Heart right ventricle (tissue), 16 donors: ENCODE measurements at places on chromosomes 3 and 15. TPM values are rescaled to one million over a fixed set of nuclear protein-coding genes. Genes with fewer than 3 reads are reported as not detected.

- no peak for DNase-seq
Observed at GRCh38 chr15:92049290-92049989, 195.9 kb downstream of the SLCO3A1 start.

DNA sequence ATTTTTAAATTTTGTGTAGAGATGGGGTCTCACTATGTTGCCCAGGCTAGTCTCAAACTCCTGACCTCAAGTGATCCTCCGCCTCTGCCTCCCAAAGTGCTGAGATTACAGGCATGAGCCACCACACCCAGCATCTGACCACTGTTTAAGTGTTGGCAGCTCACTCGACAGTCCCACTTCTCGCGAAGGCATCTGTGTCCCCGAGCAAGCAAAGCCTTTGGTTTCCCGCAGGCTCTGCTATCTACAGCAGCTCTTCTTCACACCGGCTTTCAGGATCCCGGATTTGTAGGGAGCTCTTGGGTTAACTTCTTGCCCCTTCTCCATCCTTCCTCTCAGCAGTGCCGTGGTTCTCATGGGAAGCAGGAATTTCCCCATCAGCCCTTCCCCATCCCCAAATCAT lies 240.9 kb downstream of the VPS13C start:
- DNase-seq, result no peak

- DNase-seq, result no peak
Observed at GRCh38 chr3:30349507-30349906, 256.9 kb upstream of the TGFBR2 start.

DNA sequence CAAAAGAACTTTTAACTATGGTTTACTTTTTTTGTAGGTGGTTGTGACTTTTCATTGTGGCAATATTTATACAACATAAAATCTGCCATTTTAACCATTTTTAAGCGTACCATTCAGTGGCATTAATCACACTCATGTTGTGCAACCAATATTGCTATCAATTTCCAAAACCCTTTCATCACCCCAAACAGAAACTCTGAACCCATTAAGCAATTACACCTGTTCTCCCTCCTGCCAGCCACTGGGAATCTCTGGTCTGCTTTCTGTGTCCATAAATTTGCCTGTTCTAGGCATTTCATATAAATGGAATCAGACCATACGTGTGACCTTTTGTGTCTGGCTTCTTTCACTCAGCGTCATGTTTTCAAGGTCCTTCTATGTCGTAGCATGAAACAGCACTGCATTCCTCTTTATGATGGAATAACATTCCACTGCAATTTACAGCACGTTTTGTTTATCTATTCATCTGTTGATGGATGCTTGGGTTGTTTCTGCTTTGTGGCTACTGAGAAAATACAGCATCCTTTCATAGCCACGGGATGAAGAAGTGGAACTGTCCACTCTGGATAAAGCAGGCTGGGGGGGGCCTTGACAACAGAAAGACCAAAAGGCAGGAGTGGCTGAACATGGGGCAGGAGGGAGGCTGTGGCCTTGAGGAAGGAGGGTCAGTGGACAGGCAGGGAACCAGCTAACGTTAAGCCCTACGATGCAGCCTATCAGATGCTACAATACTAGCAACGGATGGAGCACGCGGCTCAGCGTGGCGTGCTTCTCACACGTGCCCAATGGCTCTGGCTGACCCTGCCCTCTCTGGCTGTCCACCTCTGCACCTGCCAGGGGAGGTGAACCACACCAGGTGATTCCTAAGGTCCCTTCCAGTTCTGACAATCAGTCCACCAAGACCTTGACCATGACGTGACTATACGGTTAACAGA lies 110.9 kb downstream of the SEC22A start:
- DNase-seq, result no peak

DNA sequence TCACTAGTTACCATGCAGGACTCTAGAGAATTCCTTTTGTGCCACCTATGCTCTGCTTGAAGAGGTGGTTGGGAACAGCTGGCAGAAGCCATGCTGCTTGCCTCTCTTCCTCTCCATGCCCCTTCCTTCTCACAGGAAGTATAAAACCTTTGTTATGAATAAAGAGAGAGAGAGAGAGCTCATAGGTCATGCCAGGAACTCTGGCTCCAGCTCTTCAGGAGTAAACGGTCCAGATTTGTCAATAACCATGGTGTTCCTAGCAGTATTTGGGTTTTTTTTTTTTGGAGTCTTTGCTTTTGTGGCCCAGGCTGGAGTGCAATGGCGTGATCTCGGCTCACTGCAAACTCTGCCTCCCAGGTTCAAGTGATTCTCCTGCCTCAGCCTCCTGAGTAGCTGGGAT lies 97.7 kb upstream of the SLC4A7 start:
- DNase-seq, result no peak

DNA sequence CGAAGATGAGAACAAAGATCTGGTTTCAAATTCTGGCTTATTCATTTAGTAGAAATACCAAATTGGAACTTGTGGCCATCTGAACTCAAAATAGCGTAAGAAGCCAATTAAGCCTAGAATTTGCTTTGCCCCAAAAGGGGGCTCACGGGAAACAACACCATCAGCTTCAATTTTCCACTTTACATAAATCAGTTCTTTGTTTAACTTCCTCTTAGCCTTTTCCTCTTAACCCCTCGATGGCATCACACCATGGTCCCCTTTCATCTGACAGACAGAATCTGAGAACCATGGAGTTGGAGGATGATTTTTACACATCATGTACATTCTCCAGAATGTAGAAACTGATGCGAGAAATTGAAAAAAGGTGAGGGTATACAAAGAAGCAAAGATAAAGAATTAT lies 207.0 kb downstream of the FOXP1 start:
- no peak for DNase-seq

GRCh38 chr3:35338186-35338585 lies 301.1 kb upstream of the ARPP21 start:
- no peak for DNase-seq

DNA sequence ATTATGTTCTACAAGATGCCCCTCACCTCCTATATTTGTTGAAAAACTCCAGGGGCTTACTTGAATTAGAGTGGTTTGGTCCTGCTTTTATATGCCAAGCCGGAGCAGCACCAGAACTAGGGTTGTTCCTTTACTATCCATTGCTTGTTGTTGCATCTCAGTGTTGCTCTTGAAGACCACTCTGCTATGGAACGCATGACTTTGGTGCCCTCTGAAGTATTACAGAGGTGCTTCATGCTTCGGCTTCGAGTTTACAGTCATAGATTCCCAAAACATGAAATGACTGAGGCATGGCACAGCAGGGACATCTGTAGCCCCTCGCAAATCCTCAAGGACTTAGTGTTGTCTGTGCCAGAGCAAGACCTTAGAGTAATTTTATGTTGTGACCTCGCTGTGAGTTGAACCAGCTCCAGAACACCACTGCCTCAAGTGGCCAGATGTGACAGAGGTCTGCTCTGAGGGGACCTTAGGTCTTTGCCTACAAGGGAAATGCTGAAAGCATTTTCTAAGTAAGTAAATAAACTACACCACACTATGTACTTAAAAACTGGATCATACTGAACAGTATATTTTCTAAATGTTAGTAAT lies 67.2 kb upstream of the SIAH2 start:
- no peak for DNase-seq

GRCh38 chr15:78930577-78931388 lies 14.1 kb downstream of the CTSH start:
- DNase-seq, result no peak

- no peak for DNase-seq
Observed at GRCh38 chr3:116553355-116553754, 108.1 kb upstream of the LSAMP start.

DNA sequence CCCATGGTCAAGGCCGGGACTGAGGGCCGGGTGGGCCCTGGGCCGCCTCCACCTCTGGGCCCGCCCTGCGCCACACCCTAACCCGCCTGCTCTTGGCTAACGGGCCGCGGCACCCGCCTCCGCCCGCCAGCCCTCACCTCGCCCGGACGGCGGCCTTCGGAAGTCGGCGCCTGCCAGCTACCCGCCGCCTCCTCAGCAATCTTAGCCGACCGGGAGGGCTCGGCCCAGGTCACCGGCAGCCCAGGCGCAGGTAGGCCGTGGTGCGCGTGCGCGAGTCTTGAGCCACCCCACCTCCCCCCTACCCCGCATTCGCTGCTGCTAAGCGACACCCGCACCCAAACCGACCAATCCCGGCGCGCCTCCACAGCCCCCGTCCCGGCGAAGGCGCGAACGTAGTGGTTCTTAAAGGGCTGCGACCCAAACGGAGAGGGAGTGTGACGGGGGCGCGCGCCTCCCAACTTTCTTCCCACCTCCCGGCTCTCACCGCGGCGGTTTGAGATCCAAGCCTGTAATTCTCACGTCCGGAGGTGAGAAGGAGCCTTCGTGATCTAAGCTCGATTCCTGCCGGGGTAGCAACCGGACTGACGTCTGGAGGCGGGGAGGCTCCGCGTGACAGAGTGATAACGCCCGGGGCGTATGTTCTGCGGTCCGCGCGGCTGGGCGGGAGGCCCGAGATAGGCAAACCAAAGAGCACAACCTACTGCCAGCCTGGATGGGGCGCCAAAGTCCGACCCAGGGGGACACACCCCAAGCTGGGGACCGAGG lies at the start of gene SEC22C:
TSS of gene SEC22C (minus strand) at position 259 of the 765 bp plus-strand sequence. CDS start 12,921 bp downstream, outside the sequence.
- peak; percentile 95 for DNase-seq

- no peak for DNase-seq
Observed at GRCh38 chr3:150062492-150062891, 91.8 kb upstream of the PFN2 start.

GRCh38 chr15:45307230-45307924 lies 55.3 kb downstream of the SLC28A2 start:
- DNase-seq, result no peak

DNA sequence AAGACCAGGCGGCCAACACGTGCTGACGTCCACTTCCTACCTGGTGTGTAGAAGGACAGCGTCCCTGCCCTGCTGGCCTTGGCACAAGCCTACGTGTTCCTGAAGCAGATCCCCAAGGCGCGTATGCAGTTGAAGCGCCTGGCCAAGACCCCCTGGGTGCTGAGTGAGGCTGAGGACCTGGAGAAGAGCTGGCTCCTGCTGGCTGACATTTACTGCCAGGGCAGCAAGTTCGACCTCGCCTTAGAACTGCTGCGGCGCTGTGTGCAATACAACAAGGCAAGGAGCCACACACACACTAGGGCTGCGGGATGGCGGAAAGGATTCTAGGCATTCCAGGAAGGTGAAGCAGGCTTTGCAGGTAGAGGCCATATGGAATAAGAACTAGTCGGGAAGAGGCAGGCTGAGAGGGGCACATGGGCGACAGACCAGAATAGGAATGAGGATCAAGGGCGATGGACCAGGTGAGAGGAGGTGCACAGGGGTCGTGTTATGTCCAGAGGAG lies 15.9 kb downstream of the CSRNP1 start:
- peak; percentile 3 for DNase-seq

GRCh38 chr3:177358091-177358976 lies 161.1 kb upstream of the TBL1XR1 start:
- peak; percentile 87 for DNase-seq

- DNase-seq, result no peak
Observed at GRCh38 chr3:183295211-183295610, 42.2 kb downstream of the B3GNT5 start.

- no peak for DNase-seq
Observed at GRCh38 chr3:115831864-115832263, 208.6 kb downstream of the GAP43 start.

DNA sequence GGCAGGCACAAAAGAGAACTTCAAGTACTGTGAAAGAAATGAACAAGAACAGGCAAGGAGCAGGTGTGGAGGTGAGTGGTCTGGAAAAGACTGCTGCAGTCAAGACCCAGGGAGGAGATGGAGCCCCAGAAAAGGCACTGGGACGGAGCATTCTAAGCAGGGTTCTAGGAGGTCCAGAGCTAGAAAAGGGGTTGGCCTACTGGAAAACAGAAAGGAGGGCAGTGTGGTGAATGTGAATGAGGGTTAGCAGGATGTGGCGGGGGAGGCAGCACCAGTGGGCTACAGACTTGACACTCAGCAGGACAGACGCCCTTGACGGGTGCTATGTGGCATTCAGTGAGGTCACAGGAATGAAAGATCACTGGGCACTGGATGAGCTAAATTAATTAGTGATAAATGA lies 75.7 kb downstream of the SENP2 start:
- no peak for DNase-seq

- peak; percentile 17 for DNase-seq
Observed at GRCh38 chr15:69729167-69729748, 276.6 kb downstream of the RPLP1 start.

GRCh38 chr3:148815316-148816110 lies 12.1 kb upstream of the CPB1 start:
- DNase-seq, result no peak

- DNase-seq, result no peak
Observed at GRCh38 chr3:188822411-188822810, 349.4 kb upstream of the TPRG1 start.

GRCh38 chr15:61380270-61380669 lies 151.2 kb upstream of the RORA start:
- no peak for DNase-seq

DNA sequence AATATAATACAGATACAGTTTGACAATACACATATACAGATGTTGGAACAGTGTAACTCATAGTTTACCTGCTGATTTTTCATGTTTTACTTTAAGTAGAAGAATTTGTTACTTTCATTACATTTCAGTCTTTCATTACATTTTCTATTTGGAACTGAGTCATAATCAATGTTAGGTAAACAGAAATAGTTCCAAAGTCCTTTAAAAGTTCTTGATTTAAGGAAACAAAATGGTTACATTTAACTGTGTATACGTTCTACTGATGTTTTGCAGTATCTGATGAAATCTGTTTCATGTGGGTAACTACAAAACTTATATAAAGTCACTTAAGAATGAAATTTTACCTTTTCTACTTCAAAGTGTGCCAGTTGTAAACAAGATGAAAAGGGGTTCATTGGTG lies 721.2 kb downstream of the NAALADL2 start:
- DNase-seq, result no peak

Gene ITIH4
- 1.5 TPM for polyA plus RNA-seq

Gene UPK1B
- polyA plus RNA-seq, result not detected

Gene CCR9
- polyA plus RNA-seq, result not detected

Gene AQP9
- polyA plus RNA-seq, result 0.49 TPM

Gene TNNC1
- 18,066 TPM for polyA plus RNA-seq

Gene VGLL3
- polyA plus RNA-seq, result 1.0 TPM

Gene TLR9
- not detected for polyA plus RNA-seq

Gene PLA2G4E
- polyA plus RNA-seq, result not detected

Gene SERPINI2
- polyA plus RNA-seq, result 0.06 TPM

Gene CAMKV
- not detected for polyA plus RNA-seq

Gene PCOLCE2
- 74.5 TPM for polyA plus RNA-seq

Gene C15orf62
- 0.15 TPM for polyA plus RNA-seq

Gene CDC25A
- 0.20 TPM for polyA plus RNA-seq

Gene FBXL2
- 1.7 TPM for polyA plus RNA-seq

Gene PDZRN3
- 49.1 TPM for polyA plus RNA-seq

Gene CTNNB1
- 123 TPM for polyA plus RNA-seq
